ENCODE measurements at places on chromosomes 2 and 18. TPM values are rescaled to one million over a fixed set of nuclear protein-coding genes. Genes with fewer than 3 reads are reported as not detected.

The CHRND gene
- not detected for total RNA-seq

The CRYBA2 gene
- total RNA-seq, result not detected

The TAF4B gene
- 4.5 TPM for total RNA-seq

The DYNAP gene
- total RNA-seq, result not detected

The HDAC4 gene
- 5.6 TPM for total RNA-seq

The PLGLB1 gene
- not detected for total RNA-seq

The RTTN gene
- 3.4 TPM for total RNA-seq

The ICOS gene
- not detected for total RNA-seq

The RPRM gene
- not detected for total RNA-seq

The CYP1B1 gene
- 64.0 TPM for total RNA-seq

The CFAP221 gene
- not detected for total RNA-seq
